ENCODE measurements at places on chromosomes 1 and 21.

DNA sequence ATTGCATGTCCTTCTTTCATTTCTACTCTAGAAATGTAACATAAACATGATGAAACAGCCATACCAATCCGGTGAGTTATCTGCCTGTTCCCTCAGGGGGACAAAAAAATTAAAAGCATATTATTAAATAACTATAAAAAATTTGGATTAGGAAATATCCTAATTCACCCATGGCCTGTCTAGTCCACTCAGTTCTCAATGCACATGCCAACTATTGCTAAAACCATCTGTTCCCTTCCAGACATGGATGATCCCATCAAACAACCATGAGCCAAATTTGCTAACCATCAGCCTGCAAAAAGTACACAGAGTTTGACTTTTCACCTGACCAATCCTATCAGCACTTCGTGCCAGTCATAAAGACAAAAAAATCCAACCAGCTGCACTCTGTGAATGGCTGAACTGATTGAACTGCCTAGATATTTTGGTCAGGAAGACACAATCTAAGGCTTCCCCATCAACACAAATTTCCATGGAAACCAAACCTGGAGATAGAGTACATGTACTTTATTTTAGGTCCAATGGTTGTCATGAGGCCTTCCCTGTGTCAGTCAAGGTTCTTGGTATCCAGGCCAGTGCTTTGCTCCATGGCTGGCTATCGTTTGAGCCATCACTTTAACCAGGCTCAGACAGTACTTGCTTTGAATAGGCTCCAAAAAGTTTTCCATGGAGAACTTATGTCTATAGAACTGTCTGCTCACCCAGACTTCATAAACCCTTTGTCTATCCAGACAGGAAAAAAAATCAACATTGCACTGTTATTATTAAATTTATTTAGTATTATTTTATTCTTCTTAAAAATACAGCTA, 570.8 kb downstream of the LTN1 start:
- no peak for DNase-seq

DNA sequence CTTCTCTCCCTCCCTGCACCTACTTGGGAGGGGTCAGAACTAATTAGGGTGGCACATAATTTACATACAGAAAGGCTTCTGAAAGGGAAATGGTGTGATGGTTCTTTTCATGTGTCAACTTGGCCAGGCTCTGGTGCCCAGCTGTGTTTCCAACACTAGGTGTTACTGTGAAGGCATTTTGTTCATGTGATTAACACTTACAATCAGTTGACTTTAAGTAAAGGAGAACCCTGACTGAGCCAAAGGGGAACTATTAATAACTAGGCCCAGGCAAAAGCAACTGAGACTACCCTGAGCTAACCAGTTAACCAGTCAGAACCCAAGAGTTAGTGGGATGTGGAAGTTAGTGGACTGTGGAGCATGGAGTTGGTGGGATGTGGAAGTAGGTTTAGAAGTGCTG, 114.9 kb downstream of the SEC16B start:
- DNase-seq = no peak

GRCh38 chr1:29470788-29471119, 234.4 kb downstream of the PTPRU start:
- no peak for DNase-seq

- no peak for DNase-seq
Observed at GRCh38 chr1:190429141-190429540, 48.5 kb downstream of the BRINP3 start.

DNA sequence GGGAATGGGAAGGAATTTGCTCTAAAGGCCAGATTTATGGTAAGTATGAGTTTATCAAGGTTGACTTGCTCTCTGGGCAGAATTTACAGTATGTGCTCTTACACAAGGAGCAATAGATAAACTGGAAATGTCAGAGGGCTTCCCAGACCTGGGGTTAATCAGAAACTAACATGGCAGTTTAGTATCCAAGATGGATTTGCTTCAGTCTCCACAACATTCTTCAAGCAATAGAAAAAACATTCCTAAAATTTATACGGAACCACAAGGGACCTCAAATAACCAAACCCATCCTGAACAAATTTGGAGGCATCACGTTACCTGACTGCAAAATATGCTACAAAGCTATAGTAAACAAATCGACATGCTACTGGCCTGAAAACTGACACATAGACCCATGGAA, 606.7 kb upstream of the CHRM3 start:
- DNase-seq = no peak

GRCh38 chr1:210347112-210347511, 18.4 kb downstream of the HHAT start:
- DNase-seq = peak; percentile 34

- no peak for DNase-seq
Observed at GRCh38 chr1:78554840-78555239, 64.1 kb downstream of the PTGFR start.

- peak; percentile 29 for DNase-seq
Observed at GRCh38 chr1:43975249-43975961, 645 bp downstream of the ATP6V0B start.

DNA sequence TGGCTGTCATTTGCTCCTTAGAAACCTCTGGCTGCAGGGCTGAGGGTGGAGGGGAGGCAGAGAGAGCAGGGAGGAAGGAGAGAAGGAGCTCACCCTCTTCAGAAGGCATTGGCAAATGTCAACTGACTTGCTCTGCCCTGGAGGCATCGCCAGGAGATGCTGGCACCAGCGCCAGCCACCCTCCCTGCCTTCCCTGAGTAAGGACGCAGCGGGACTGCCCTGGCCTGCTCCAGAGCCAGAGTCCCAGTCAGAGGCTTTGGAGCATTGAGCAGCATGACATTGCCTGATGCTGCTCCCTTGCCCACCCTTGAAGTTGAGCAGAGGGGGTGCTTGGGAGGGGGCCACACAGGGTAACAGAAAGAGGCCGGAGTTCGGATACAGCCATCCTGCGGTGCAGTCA, 62.3 kb downstream of the DISP3 start:
- no peak for DNase-seq

GRCh38 chr1:43963006-43963405, 6.8 kb upstream of the DPH2 start:
- DNase-seq = no peak

- no peak for DNase-seq
Observed at GRCh38 chr1:180143359-180143758, 11.3 kb upstream of the QSOX1 start.

DNA sequence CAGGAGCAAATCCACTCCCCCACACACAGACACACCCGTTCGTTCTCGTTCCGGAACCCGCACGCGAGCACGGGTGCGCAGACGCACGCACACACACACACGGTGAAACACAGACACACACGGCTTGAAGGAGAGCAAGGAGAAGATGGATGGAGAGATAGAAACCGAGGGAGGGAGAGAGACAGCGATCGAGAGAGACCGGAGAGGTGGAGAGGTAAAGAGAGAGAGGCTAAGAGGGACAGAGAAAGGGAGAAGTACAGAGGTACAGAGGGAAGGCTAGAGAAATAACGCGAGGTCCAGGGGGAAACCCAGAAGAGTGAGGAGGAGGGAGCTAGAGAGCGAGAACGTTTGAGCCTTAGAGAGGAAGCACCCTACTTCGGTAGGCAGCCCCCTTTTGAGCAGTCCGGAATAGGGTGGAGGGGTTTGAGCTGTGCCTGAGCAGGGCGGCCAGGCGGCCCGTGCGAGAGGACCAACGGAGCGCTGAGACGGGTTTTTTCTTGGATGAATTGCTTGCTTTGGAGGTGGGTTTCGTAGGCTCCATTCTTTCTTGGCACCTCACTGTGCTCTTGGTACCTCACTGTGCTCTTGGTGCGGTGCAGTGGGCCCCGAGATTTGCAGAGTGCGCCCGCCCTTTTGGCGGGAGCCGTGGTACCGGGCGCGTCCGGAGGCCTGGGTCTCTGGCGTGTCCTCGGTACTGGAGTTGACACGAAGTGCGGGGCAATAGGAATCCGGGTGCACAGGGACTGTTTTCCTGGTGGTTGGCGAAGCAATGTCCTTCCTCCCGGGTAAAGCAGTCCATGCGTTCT, 88.4 kb upstream of the RHOU start:
- peak; percentile 36 for DNase-seq

GRCh38 chr21:42338729-42339715, 11.8 kb downstream of the TFF2 start:
- DNase-seq = no peak

DNA sequence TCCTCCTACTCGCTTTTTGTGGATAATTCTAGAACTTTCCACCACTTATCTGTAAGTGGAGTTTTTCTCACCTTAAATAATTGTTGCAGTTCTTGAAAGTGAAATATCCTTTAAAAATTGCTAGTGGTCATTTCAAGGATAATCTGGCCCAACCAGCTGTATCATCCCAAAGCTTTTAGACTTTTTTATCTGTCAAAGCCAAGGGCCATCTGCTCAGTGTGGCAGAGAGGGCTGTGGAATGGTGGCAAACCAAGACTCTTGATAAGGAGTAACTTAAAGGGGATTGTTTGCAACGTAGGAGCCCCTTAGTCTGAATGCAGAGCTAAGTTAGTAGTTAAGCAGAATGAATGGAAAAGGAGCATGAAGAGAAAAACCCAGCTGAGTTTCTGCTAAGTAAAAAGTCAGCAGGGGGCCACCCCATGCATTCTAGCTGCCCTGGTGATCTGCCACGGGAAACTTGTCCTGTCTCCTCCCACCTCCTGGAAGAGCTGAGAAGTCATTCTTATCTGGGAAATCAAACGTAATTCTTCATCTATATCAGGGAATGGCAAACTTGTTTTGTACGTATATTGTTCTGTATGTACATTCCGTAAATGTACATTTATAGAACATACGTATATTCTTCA, 169.3 kb downstream of the PRDM2 start:
- DNase-seq = no peak

DNA sequence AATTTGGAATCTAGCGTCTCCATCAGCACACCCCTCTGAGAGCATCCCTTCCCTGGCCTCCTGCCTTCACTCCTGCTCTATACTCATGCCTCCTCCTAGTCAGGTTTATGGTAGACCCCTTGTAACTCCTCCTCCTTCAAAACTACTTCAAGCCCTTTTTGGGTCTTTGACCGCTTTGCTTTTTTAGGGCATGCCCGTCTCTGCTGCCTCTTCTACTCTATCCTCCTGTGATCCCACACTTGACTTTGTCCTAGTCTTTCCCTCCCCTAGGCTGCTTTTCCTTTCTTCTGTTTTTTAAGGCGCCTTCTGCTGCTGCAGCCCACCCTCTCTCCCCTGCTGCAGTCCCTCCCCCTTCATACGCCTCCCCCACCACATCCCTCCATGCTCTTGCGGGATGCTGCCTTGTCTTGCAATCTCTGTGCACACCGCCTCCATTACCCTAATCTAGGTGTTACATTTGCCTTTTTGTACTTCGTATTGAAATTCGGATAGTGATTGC, 1.5 kb downstream of the SNX27 start:
- DNase-seq = no peak

GRCh38 chr1:22835636-22836319, 125.1 kb downstream of the EPHB2 start:
- DNase-seq = no peak

- DNase-seq = no peak
Observed at GRCh38 chr21:42317341-42317741, 2.1 kb upstream of the TFF3 start.

- peak; percentile 94 for DNase-seq
Observed at GRCh38 chr1:59477286-59477685, 180.4 kb downstream of the FGGY start.

DNA sequence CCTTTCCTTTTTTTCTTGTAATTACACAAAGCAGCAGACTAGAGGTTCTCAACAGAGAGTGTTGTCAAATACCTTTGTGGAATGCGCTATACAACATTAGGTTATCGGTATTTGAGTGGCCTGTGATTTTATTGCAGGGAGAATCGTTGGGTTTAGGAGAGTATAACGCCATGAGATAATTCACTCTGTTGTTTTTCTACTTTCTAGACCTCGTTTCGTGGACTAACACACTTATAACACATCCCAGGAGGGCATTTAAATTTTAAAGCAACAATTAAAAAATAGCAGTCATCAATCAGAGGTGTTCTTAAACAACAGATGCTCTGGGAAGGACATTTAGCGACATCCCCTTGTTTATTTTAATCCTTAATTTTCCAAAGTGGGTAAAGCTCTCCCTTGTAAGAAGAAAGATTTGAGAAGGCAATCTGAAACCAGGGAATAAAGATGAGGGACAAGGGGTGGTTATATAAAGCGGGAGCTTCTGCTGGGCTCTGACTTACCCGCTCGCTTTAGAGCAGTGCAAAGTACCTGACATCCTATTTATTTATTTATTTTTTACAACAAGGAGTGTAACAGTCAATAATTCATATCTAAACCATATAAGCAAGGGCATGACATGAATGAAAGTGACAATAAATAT, 4.9 kb downstream of the PBX1 start:
- no peak for DNase-seq

- no peak for DNase-seq
Observed at GRCh38 chr1:233962878-233963277, 58.4 kb downstream of the SLC35F3 start.

DNA sequence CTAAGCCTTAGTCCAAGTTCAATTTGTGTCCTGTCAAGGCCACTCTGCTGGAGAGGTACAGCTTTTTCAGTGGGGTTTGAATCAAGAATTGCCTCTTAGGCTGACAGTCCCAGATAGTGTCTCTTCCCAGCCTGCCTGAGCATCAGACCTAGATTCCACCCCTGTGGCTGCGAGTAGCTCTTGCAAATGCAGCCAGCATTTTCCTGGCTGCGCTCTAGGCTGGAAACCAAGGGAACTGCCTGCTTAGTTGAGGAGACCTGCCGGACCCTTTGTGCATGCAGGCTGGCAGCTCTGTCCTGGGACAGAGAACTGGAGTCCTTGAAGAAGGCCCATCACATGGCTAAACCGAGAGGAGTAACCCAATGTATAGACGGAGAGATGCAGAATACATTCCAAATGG, 293.7 kb downstream of the PCP4 start:
- DNase-seq = no peak

GRCh38 chr1:162682013-162682419, 49.8 kb downstream of the DDR2 start:
- DNase-seq = no peak

DNA sequence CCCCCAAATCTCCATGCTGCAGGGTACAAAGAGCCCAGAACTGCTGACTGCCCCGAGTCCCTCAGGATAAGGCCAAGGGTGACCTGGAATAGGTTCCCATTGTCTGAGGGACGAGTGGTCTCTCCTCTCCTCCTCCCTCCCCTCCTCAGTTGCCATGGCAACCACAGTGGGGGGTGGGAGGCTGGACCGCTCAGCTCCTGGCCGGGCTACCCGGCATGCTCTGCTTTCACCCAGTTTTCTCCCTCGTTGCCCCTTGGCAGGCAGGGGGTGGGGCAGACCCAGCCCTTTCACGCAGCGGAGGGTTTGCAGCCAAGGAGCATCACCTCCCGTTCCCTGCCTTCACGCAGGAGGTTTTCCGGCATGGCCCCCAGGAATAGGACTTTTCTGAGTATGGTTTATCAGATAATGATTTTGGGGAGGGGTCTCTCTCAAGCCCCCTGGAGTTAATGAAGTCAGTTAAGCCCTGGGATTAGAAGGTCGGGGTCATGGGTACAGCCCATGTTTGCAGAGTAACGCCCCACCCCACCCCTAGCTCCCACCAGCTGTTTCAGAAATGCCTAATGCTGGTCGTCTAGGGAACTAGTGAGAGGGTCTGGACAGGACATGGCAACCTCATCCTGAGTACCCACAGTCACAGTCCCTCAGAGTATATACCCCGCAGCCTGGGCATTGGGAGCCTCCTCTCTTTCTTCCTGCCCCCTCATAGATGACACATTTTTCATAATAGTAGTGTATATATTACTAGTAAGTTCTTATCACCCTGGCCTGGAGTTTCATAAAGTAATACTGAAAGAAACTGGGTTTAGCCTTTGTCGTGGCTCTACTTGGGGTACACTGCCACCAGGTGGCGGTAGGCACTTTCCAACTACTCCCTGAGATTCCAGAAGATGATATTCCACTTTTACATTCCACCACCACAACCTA, 20.7 kb downstream of the C1QB start:
- DNase-seq = no peak
